ENCODE measurements at places on chromosomes 16 and 17. TPM values are rescaled to one million over a fixed set of nuclear protein-coding genes. Genes with fewer than 3 reads are reported as not detected.

DNA sequence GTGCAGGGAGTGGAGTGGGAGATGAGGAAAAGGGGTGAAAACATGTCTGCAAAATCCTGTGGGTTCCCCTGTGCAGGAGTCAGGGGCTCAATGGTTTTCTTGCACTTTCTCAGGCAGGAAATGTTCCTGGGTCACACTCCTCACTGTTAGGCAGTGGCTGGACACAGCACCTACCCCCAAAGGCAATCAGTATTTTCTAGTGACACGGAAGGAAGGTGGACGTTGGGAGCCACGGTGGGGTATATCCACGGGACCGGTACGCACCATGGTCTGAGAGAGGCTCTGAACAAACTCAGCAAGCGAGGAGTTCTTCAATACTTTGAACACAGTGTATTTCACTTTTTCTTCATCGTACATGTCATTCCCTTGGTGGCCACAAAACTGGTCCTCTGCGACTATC is 20.9 kb downstream of the LITAFD start:
- H3K27me3 ChIP-seq, result no peaks in the 10 kb centered on the region
- H3K4me1 ChIP-seq, result no peaks in the 10 kb centered on the region
- no peak overlapping the region for H3K27ac ChIP-seq
- no peak overlapping the region for H3K4me3 ChIP-seq
- H3K36me3 ChIP-seq, result peaks cover 16% of the 10 kb centered on the region

- H3K27me3 ChIP-seq, result no peaks in the 10 kb centered on the region
- no peak overlapping the region for H3K4me3 ChIP-seq
- no peak for DNase-seq
- no peaks in the 10 kb centered on the region for H3K36me3 ChIP-seq
These were observed 496.5 kb upstream of the CDH11 start for GRCh38 chr16:65618333-65618732.

DNA sequence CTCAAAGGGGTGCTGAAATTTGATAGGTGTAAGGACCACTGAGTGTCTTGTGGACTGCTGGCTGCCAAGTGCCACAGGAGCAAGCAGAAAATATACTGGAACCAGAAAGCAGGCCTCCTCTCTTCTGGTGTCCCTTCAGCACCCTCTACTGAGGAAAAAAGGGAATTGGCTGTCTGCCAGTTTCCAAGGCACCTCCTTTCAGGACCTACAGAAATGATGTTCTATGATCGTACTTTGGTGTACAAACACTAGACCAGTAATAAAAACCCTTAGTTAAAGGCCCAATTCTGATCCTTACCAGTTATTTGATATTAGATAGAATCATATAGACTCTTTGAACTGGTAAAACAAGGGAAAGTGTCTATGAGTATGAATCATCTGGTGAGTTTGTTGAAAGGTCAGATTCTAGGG is 35.8 kb upstream of the BCAS3 start:
- H3K4me3 ChIP-seq, result no peak overlapping the region
- H3K36me3 ChIP-seq, result no peaks in the 10 kb centered on the region
- H3K27ac ChIP-seq, result no peak overlapping the region
- no peaks in the 10 kb centered on the region for H3K27me3 ChIP-seq

DNA sequence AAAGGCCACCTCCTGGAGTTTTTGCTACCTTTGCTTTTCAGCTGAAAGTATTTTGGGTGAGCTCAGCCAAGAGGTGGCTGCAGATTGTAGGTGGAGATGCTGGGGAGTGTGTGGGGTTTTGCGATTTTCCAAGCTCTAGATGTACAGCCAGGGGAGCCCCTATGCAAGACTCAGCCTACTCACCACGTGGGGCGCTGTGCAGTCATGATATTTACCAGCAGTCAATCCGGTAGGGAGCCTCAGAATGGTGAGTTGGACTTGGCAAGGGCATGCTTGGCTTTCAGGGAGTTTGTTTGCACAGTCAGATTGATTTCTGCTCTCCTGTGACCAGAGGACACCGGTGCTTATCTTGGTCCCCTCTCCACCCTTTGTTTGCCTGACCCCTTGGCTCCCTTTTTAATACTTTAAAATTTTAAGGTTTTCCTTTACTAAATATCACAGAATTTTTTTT is 175.3 kb downstream of the UTP18 start:
- no peak overlapping the region for H3K27ac ChIP-seq
- no peak overlapping the region for H3K4me3 ChIP-seq
- no peak for DNase-seq
- H3K27me3 ChIP-seq, result no peaks in the 10 kb centered on the region
- H3K4me1 ChIP-seq, result no peaks in the 10 kb centered on the region
- H3K36me3 ChIP-seq, result no peaks in the 10 kb centered on the region

DNA sequence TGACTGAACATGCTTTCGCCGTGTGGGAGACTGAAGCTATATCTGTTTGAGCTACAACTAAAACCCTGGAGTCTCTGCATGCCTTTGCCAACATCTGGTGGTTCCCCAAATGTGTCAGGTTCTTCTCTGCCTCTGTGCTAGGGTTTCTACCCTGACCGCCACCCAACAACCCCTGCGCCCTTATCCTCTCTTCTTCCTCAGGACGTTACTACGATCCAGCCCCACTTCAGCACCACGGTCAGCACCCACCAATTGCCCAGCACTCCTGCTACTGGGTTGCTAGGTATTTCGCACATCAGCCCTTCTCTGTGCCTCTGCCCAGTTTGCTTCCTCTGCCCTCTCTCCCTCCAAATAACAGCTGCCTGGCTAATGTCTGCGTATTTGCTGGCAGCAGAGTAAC is 106.3 kb upstream of the HSBP1 start:
- no peaks in the 10 kb centered on the region for H3K27me3 ChIP-seq
- peaks cover 2% of the 10 kb centered on the region for H3K4me1 ChIP-seq
- H3K4me3 ChIP-seq, result no peak overlapping the region
- no peaks in the 10 kb centered on the region for H3K36me3 ChIP-seq
- DNase-seq, result peak; percentile 33

DNA sequence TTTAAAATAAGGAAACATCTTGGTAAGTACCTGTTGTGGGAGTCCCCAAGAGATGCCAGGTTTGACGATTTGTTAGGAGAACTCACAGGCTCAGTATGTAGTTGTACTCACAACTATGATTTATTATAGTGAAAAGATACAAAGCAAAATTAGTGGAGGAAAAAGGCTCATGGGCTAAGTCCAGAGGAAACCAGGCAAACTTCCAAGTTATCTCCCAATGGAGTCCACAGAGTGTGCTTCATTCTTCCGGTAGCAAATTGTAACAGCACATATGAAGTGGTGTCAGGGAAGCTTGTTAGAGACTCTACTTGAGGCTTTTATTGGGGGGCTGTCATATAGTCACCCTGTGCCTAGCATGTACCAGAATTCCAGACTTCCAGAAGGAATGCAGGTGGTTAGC is 2.3 kb downstream of the DDX19A start:
- no peak overlapping the region for H3K4me3 ChIP-seq
- DNase-seq, result no peak
- peaks cover 2% of the 10 kb centered on the region for H3K36me3 ChIP-seq
- no peaks in the 10 kb centered on the region for H3K27me3 ChIP-seq
- no peaks in the 10 kb centered on the region for H3K4me1 ChIP-seq
- H3K27ac ChIP-seq, result no peak overlapping the region

DNA sequence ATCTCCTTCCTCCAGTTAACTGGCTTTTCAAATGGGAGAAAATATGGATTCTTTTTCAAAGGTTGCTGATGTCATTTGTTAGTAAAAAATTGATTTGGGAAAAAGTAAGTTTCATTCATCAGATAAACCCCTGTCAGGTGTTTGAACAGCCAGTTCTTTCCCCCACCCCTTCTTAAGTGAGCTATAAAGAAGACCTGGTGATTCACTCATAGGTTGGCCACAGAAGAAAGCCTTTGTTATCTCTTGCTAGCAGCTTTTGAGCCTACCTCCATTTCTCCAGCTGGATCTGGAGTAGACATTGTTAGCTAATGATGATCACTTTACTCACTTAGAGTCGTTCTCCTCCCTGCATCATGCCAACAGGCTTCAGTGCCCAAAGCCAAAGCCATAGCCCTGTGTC is 63.0 kb downstream of the NLK start:
- H3K27me3 ChIP-seq, result no peaks in the 10 kb centered on the region
- H3K4me1 ChIP-seq, result no peaks in the 10 kb centered on the region
- no peak for DNase-seq
- no peak overlapping the region for H3K27ac ChIP-seq

GABARAP gene
- total RNA-seq, result 173 TPM

KRTAP9-2 gene
- total RNA-seq, result not detected

Measured in fibroblast of lung (primary cell).